T-helper 17 cell (primary cell): ENCODE measurements at places on chromosomes 7 and 10. TPM values are rescaled to one million over a fixed set of nuclear protein-coding genes. Genes with fewer than 3 reads are reported as not detected.

DNA sequence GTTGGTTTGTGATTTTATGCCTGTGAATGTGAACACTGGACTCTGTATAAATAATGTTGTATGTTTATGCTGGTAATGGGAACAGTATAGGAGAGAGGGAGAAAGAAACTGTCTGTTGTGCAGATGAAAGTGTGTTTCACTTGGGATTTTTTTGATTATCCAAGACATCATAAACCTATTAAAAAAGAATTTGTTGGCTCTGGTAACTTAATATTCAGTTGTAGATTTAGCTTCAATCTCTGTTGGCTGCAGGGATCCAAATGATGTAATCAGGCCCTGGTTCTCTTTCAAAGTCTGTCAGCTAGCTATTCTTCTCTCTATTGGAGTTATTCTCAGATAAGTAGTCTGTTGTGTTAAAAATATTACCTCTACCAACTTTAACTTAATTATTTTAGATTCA is 168.8 kb upstream of the RHOBTB1 start:
- H3K27me3 ChIP-seq = peaks cover 14% of the 10 kb centered on the region
- no peaks in the 10 kb centered on the region for H3K36me3 ChIP-seq
- H3K4me1 ChIP-seq = no peaks in the 10 kb centered on the region

- no peaks in the 10 kb centered on the region for H3K27me3 ChIP-seq
- no peak overlapping the region for H3K27ac ChIP-seq
- no peak for DNase-seq
- H3K4me3 ChIP-seq = no peak overlapping the region
- peaks cover 45% of the 10 kb centered on the region for H3K4me1 ChIP-seq
Measured at GRCh38 chr7:6477318-6477660, 29.5 kb upstream of the DAGLB start.

DNA sequence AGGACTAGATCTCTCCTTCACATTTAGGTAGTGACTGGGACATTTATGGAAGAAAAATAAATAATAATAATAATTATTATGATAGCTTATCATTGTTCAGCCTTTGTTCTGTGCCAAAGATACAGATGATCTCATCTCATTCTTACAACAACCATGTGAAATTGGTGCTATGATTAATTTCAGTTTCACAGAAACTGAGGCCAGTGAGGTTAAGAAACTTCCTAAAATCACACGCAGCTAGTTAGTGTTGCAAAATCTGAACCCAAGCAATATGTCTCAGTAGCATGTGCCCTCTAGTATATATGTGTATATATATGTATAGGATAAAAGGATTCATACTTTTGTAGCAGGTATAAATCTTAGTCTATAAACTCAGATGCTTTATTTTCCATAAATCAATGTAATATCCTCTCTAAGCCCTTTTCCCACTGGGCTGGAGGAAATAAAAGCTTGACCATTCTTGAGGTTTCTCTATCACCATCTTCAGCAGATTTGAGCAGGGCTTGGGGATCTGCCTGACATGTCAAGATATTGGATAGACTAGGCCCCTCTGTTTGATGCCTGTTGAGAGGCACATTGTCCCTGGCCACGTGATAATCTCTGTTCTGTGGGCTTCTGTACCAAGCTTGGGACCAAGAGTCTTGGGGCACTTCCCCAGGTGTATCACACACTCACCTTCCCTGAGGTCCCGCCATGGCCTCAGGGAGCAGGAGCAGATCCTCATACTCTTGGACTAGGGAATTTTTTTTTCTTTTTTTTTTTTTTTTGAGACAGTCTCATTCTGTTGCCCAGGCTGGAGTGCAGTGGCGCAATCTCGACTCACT is 172.6 kb upstream of the NRP1 start:
- no peaks in the 10 kb centered on the region for H3K36me3 ChIP-seq
- no peak overlapping the region for H3K27ac ChIP-seq
- peaks cover 22% of the 10 kb centered on the region for H3K27me3 ChIP-seq
- no peak overlapping the region for H3K4me3 ChIP-seq
- DNase-seq = no peak
- no peaks in the 10 kb centered on the region for H3K4me1 ChIP-seq

WNT2 gene
- not detected for total RNA-seq

FAM25A gene
- total RNA-seq = not detected

BMPR1A gene
- total RNA-seq = 7.6 TPM

STOX1 gene
- total RNA-seq = not detected

ZYX gene
- total RNA-seq = 165 TPM
